ENCODE measurements at places on chromosomes 3 and 15.

GRCh38 chr3:89572261-89572660, 464.8 kb downstream of the EPHA3 start:
- no peak for DNase-seq

- DNase-seq = no peak
Observed at GRCh38 chr15:25668901-25669300, 194.2 kb downstream of the ATP10A start.

DNA sequence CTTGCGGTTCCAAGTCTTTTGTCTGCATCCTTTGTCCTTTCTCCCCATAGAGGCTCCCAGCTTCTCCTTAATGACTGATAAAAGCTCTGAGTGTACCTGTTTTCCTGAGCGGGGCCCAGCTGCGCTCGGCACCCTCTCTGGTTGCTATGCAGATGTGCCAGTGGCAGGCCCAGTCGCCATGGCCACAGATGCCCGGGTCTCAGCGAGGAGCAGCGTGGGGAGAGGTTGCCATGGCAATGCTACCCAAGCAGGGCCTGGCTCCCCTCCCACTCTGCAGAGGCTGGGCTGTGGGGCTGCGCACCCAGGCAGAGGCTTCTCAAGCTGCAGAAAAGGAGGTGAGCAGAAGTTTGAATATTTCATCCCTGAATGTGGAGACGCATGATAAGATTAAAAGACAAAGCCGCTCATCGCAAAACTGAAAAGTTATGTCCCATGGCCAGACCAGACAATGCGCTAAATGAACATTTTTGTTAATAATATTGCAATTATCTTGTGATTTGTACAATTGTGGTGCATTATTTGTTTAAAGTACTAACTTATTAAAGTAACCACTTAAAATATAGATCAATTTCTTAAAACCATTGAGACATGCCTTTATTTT, 66.1 kb downstream of the TPRA1 start:
- DNase-seq = no peak

GRCh38 chr3:38585791-38586420, 63.6 kb downstream of the SCN5A start:
- DNase-seq = no peak

DNA sequence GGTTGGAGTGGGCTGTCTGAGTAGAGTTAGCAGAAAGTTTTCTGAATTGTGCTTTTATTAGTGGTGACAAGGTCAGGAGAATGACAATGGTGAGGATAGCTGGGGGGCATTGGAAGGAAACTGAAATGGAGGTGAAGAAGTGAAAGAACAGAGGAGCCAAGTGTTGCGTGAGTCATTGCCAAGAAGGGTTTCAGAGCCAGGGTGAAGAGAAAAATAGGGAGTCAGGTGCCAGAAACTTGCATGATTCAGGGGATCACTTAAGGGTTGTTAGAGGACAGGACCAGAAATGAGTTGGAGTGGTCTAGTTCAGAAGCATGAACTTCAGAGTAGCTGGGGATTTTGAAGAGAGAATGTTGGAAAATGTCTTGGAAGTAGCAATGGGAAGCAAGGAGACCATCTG, 86.0 kb upstream of the GALNT15 start:
- DNase-seq = no peak

DNA sequence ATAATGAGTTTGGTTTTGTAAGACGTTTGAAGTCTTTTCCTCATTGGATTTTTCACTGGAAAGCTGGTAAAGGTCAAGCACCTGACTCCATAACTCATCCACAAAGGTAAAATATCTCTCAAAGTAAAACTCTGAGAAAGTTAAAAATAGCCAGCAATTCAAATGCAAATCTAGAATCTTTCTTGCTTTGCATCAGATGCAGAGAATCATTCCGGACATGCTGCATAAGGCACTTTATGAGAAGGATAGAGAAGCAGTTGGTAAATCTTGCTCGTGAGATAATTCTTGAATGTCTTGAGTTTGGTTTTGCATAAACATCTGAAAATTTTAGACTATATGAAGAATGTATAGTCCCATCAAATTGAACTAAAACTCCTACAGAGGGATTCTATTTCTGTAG, 9.1 kb downstream of the KCNMB2 start:
- DNase-seq = no peak

- DNase-seq = no peak
Observed at GRCh38 chr15:26805470-26805869, 32.6 kb upstream of the GABRB3 start.

- no peak for DNase-seq
Observed at GRCh38 chr3:151460228-151460627, 633 bp downstream of the IGSF10 start.

- DNase-seq = no peak
Observed at GRCh38 chr3:72537448-72537847, 310.8 kb downstream of the SHQ1 start.
